ENCODE measurements at places on chromosomes 6 and 20.

- DNase-seq: no peak
Measured at GRCh38 chr6:51654647-51655046, 432.8 kb downstream of the PKHD1 start.

DNA sequence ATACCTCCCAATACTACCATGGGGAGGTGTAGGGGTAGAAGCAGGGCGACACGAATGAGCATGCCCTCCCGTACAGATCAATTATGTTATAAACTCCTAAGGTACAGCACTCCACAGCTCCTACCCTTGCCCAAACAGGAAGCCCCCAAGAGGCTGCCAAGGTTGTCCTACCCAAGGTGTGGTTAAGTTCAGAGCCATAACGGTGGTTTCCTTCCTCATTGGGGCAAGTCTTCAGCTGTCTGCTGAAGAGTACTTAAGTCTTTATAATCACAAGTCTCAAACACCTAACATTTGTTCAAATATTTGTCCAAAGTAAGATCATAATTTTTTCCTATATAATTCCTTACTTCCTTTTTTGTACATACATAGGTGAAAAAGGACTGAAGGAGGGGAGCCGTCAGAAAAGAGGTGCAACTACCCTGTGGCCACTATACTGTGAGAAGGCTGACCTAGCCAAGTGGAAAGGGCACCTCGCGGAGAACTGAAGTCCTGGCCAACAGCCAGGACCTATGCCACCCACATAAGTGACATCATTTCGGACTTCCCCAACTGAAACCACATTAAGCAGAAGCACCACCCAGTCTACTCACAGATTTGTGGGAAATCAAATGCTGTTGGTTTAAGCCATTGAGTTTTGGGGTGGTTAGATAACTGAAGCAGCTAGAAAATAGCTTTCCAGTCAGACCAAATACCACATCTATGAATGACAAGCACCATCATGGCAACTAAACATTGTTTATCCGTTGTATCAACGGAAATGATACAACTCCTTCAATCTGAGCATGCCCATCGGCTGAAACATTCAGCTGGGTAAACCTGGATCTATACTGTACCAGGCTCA lies 2.9 kb upstream of the RAB22A start:
- DNase-seq: peak; percentile 63

GRCh38 chr6:170048615-170049256 lies 242.1 kb downstream of the DLL1 start:
- no peak for DNase-seq

DNA sequence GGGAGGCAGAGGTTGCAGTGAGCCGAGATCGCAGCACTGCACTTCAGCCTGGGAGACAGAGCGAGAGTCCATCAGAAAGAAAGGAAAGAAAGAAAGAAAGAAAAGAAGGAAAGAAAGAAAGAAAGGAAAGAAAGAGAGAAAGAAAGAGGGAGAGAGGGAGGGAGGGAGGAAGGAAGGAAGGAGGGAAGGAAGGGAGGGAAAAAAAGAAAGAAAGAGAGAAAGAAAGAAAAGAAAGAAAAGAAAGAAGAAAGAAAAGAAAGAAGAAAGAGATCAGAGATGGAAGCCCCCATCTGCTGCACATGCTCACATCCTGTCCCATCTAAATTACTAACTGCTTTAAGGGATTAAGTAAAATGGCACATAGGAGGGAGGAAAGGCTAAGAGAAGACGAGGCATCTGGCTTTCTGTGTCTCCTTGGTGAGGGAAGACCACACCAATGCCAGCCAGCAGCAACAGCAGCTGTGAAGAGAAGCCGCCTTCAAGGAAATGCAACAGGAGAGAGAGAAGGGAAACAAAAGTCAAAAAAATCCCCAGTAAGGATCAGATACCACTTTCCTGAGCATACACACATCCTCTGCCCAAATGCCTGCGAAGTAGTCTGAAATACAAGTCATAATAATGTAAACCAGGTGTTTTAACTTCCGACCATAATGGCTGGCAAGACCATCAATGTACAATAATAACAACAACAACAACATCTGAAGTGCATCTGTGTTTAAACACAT lies 300.2 kb upstream of the JARID2 start:
- DNase-seq: no peak

DNA sequence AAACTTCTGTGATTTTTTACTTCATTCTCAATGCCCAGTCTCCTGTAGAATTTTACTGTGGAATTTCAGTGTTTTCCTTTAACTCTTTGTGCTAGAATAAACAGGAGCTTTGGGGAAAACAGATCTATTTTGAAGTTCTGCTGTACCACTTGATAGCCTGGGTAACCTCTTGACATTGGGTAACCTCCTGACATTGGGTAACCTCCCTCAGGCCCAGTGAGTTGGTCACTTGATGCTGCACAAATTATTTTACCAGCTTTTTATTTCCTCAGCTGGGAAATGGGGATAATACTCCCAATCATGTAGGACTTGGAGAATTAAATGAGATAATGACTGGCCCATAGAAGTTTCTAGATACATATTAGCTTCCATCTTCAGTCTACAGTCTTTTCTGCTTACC lies 137.3 kb upstream of the TOP1 start:
- DNase-seq: no peak

- no peak for DNase-seq
Measured at GRCh38 chr20:10551732-10552724, 116.9 kb downstream of the SLX4IP start.
